ENCODE measurements at places on chromosomes 3 and 15.

GRCh38 chr15:62413786-62414185 lies 248.7 kb upstream of the C2CD4B start:
- no peak for DNase-seq

DNA sequence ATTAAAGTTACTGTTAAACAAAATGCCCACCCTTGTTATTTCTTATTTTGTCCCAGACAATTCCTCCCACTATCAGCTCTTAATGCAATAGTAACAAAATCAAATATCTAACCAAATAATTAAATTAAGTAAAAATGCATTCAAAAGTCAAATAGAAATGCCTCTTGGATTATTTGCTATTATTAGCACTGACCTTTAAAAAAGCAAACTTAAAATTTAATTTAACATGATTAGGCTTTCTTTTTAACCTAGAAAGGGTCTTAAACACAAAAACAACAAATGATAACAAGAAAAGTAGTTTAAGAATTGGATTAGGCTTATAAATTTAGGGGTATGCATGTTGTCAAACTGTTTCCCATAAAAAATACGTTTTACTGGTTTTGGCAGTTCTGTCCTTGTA lies 159.8 kb downstream of the CBLB start:
- DNase-seq: no peak

DNA sequence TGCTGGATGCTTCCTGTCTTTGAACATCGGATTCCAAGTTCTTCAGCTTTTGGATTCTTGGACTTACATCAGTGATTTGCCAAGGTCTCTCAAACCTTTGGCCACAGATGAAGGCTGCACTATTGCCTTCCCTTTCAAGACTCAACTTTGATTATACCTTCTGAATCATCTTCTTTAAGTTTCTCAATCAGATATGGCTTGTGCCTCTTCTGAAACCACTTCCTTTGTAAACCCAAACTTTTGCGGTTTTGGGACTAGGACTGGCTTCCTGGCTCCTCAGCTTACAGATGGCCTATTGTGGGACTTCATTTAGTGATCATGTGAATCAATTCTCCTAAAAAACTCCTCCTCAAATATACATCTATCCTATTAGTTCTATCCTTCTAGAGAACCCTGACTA lies 47.1 kb upstream of the CADPS start:
- no peak for DNase-seq

GRCh38 chr15:101305820-101306255 lies 10.8 kb upstream of the SNRPA1 start:
- no peak for DNase-seq

DNA sequence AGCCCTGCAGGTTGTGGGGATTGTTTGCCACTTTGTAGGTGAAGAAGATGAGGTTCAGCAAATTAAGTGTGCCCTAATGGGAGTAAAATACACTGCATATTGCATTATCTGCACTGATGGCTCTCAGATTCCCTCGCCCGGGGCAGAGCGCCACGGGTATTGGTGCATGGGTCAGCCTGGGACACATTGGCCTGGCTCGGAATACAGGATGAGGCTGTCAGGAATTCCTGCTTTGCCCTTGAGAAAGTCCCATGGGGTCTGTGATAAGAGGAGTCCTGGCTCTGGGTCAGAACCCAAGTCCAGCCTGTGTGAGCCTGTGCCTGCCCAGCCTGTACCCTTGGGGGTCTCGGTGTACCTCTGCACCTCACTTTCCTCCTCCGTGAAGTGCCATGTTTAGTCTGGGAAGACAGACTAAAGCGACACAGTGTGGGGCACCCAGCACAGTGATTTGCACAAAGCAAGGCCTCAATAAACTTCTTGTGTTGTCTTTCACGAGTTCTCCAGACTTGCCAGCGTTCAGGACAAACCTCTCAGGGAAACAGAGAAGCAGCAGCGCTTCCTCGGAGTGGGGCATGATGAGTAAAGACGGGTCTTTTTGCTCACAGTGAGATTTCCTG lies 107.6 kb downstream of the LRRK1 start:
- DNase-seq: no peak

- DNase-seq: no peak
Measured at GRCh38 chr3:105466495-105467404, 100.0 kb downstream of the ALCAM start.

DNA sequence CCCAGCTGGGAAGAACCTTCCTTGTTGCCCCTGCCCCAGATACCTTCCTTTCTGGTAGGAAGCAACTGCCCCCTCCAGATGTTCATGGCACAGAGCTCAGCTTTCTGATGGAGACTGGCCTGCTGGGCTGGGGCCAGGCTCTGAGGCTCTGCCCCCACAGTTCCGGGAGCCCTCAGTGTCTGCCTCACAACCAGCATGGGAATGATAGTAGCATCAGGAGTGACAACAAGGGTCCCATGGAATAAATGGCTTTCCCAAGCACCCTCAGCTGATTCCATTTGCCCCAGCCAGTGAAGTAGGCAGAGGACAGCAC lies 65.6 kb upstream of the IQSEC1 start:
- DNase-seq: no peak

- no peak for DNase-seq
Measured at GRCh38 chr3:184970186-184970585, 158.2 kb downstream of the VPS8 start.

- no peak for DNase-seq
Measured at GRCh38 chr15:38992930-38993329, 428.3 kb upstream of the RASGRP1 start.

GRCh38 chr3:125078951-125079674 lies 23.3 kb upstream of the HEG1 start:
- DNase-seq: no peak

GRCh38 chr3:105780107-105780506 lies 88.7 kb downstream of the CBLB start:
- no peak for DNase-seq

DNA sequence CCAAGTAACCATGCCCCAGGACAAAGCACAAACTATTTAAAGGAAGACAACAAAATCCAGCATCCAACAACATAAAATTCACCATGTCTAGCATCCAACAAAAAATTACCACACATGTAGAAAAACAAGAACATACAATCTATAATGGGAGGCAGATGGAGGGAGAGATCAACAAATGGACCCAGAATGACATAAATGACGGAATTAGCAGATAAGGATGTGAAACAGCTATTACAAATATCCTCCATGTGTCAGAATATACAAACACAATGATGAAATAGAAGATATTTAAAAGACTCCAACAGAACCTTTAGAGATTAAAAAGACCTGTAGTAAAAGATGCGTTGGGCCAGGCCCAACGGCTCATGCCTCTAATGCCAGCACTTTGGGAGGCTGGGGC lies 10.8 kb downstream of the LYSMD4 start:
- DNase-seq: no peak

GRCh38 chr3:194991338-194991654 lies 279.7 kb downstream of the XXYLT1 start:
- no peak for DNase-seq

DNA sequence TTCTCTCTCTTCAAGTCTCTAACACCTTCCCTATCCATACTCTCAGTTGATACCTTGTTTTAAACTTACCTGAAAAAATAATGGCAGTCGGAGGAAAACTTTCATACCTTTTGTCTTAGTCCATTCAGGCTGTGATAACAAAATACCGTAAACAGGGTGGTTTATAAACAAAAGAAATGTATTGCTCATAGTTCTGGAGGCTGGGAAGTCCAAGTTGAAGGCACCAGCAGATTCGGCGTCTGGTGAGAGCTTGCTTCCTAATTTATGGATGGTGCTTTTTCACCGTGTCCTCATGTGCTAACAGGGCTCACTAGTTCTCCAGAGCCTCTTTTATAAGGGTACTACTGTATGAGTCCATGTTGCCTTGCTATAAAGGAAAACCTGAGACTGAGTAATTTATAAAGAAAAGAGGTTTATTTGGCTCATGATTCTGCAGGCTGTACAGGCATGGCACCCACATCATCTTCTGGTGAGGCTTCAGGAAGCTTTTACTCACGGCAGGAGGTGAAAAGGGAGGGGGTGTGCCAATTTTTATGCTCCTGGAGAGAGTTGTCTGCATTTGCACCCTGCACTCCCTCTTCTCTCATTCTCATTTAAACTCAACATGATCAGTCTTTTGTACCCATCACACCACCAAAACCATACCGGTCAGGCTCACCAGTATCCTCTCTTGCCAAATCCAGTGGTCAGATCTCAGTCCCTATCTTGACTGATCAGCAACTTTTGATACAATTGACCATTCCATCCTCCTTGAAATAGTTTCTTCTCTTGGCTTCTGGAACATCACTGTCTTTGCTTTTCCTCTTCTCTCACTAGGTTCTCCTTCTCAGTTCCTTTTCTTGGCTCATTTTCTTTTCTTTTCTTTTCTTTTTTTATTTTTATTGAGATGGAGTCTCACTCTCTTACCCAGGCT lies 21.6 kb downstream of the ST6GAL1 start:
- no peak for DNase-seq
